ENCODE measurements at places on chromosomes 13 and 19.

GRCh38 chr19:7251494-7251893, 42.7 kb downstream of the INSR start:
- DNase-seq, result no peak

DNA sequence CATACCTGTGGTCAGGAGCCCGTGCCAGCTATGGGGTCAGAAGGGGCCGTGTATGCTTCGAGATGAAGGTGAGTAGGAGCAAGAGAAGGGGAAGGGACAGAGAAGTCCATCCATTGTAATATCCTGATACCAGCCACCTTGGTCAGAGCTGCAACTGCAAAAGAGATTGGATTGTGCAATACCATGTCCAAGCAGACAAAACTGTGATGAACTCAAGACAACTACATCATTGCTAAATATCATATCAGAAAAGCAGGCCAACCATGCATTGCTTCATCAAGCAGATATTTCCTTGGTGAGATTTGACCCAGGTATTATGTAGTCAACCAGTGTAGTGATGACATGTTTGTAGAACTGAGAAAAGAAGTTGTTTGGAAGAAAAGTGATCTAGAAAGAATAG, 12.1 kb downstream of the HNRNPUL1 start:
- no peak for DNase-seq

DNA sequence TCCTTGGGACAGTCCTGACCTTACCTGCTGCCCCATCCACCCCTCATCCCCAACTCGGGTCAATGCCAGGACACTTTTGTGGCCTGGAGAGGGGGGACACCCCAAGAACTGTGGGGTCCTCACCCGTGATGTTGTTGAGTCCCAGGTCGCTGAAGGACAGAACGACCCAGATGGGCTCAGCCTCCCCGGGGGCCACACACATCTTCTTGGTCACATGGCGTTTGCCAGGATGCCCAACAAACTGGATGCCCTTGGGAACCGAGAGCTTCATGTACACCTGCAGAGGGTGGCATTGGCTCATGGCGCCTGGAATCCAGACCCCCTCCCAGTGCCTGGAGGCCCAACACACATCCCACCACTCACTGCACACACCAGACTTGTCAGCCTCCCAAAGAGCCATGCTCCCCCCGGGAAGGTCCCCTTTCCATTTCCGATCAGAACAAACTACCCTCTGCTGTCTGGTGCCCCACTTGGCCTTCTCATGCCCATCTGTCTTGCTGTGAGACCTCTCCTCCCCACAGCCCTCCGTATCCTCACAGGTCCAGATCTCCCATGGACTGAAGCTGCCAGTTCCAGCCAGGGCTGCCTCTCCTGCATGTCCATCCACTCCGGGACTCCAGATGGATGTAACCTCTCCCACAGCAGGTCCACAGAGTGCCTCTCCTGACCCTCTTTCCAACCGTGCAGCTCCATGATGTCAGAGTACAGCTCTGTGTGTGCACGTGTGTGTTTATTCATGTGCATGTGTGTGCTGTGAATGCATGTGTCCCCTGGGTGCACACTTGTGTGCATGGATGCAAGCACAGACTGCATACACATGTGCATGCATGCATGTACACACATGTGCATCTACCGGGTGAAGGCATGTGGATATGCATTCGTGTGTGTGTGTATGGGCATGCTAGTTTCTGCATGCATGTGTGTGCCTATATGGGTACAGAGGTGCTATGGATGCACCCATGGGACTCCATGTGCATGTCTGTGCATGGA, 58.4 kb downstream of the F2RL3 start:
- no peak for DNase-seq

- DNase-seq, result no peak
These were observed 17.5 kb downstream of the TMEM143 start for GRCh38 chr19:48346191-48346590.

DNA sequence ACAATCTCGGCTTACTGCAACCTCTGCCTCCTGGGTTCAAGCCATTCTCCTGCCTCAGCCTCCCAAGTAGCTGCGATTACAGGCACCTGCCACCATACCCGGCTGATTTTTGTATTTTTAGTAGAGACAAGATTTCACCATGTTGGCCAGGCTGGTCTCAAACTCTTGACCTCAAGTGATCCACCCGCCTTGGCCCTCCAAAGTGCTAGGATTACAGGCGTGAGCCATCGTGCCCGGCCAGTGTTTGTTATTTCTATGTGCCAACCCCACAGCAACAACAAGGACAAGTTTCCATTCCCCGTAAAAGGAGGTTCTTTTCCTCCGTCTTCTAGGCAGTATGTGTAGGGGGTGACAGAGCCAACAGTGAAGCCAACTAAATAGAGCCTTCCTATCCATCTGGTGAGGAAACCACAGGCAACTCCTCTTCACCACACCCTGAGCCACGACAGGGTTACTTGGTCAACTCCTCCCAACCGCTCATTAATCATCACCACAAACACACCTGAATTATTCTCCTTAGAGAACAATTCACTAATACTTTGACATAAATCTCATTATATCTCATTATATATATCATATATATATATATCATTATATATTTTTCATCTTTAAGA, 25.5 kb downstream of the FOXO1 start:
- no peak for DNase-seq

DNA sequence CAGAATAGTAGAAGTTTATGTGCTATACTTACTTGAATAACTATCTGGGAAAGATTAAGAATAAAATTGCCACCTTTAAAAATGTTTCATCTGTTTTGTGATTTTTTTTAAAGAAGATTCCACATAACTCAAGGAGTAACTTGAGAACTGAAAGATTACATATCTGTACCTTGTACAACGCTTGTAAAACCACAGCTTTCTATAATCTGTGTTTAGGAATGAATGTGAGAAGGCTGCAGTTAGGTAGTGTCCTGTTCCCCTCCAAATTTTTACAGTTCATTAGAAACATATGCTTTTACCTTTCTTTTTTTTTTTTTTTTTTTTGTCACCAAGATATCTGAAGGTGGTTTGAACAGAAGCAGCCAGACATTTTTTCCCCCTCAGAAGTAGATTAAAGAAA, 312.8 kb upstream of the GPC6 start:
- DNase-seq, result no peak

DNA sequence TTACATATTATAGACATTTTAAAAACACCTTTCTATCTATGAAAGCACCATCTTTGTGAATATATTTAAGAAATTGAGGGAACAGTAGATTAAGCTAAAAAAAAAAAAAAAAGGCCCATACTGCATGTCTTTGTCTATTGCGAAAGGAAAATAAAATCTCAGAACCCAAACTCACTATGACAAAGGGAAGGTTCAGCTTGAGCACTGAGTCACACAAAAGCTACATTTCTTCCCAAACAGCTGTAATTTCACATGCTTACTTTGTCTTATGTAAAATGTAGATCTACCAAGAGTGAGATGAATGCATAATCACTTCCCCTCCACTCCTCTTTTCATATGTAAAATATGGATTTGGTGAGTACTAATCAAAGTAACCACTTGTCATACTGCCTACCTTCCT, 640.1 kb upstream of the KLF12 start:
- no peak for DNase-seq

- no peak for DNase-seq
These were observed 415.2 kb upstream of the SGCG start for GRCh38 chr13:22765547-22765946.

GRCh38 chr19:12843999-12844732, 5.9 kb downstream of the MAST1 start:
- DNase-seq, result no peak

- DNase-seq, result no peak
These were observed 487.6 kb downstream of the COG6 start for GRCh38 chr13:40143106-40143505.

DNA sequence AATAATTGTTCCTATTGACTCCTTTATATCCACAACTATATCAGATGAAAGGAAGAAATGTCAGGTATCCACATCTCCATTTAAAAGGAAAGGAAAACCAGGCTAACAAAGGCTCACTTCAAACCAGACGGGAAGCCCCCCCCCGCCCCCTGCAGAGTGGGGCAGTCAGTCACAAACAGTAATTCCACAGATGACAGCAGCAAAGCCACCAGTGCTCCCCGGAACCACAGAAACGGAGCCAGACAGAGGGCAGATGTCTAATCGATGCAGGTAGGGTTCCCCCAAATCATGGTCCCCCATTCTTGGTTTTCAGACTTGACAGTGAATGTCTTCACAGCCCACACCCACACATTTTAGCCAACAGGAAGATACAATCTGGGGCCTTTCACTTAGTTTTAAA, 100.8 kb downstream of the STK24 start:
- DNase-seq, result no peak

- DNase-seq, result no peak
These were observed 27.8 kb downstream of the ANKRD10 start for GRCh38 chr13:110886870-110887596.

DNA sequence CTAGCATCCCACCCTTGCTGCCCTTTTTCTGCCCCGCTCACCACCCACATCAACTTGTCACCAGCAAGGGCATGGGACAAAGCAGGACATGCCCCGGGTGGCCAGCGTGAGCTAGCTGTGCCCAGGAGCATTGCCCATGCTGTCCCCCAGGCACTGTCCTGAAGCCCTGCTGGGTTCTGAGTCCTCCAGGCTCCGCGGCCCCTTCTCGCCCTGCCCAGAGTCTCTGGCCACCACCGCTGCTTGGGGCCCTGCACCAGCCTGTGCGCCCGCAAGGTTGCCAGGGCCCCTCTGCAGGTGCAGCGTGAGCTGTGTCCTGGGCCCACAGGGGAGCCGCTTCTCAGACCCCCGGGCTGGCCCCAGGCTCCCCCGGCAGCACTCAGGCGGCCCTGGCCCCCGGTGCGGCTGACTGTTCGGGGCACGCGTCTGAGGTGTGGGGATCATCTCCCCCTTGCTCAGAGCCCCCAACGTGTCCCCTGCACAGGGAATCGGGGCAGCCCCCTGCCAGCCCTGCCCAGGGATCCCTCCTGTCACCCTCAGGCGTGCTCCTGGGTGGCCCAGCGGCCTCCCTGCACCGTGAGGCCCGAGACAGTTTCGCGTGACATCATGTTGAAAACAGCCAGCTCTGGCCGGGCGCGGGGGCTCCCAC, 4.1 kb downstream of the CSNK1G2 start:
- no peak for DNase-seq

- no peak for DNase-seq
These were observed 1.9 kb downstream of the TSHZ3 start for GRCh38 chr19:31347354-31347753.

DNA sequence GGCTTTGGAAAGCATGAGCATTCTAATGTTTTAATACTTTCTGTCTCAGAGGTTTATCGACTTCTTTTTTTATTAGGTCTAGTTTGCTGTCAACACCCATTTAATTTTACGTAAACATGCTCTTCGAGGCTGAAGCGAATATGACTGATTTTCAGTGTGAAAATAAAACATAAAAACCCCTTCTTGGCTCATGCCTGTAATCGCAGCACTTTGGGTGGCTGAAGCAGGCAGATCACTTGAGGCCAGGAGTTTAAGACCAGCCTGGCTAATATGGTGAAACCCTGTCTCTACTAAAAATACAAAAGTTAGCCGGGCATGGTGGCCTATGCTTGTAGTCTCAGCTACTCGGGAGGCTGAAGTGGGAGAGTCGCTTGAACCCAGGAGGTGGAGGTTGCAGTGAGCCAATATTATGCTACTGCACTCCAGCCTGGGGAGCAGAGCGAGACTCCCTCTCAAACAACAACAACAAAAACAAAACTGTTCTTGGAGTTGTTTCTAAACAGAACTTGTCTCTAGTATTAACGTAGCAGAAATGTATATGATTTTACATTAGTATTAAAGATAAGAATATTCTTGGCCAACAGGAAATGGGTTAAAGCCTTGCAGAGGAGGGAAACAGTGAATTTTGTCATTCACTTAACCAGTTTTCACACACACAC, 7.1 kb upstream of the IGFL3 start:
- no peak for DNase-seq

- DNase-seq, result no peak
These were observed 27.5 kb downstream of the ZNF507 start for GRCh38 chr19:32372726-32373517.

DNA sequence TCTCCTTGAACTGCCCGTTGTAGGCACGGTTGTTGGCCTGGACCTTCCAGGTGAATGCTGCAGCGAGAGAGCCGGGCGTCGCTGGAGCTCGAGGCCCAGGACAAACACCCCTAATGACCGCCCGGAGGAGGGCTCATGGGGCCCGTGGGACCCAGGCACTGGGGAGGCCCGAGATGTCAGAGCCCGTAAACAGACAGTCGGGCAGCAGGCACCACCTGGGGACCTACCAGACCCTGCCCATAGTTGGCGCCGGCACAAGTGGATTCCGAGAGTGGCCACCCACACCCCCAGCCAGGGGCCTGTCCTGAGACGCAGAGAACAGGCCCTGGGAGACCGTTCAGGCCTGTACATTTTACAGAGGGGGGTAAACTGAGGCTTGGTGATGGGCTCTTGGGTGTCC, 2.4 kb downstream of the ATP8B3 start:
- DNase-seq, result no peak

DNA sequence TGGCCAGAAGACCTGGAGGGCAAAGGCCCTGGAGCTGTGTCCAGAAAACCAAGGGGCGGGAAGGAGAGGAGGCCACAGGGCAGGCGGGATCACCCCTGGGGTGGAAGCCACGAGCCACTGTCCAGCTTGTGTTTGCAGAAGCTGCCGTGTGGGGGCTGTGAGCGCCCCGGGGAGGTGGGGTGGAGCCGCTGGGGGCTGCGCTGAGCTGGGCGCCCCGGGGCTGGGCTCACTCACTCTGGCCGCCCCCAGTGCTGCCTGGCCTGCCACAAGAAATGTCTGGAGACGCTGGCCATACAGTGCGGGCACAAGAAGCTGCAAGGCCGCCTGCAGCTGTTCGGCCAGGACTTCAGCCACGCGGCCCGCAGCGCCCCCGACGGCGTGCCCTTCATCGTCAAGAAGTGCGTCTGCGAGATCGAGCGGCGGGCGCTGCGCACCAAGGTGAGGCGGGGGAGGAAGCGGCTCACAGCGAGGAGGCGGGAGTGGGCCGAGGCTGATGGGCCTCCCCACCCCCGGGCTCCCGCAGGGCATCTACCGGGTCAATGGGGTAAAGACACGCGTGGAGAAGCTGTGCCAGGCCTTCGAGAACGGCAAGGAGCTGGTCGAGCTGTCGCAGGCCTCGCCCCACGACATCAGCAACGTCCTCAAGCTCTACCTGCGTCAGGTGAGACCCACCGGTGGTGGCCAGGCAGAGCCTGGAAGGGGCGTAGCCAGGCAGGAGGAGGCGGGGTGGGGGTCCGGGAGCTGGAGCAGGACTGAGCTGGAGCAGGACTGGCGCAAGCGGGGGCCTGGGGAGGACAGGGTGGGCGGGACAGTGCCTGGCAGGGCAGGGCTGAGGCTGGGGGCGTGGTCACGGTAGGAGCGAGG, 13.6 kb downstream of the POLR2E start:
- DNase-seq, result no peak

DNA sequence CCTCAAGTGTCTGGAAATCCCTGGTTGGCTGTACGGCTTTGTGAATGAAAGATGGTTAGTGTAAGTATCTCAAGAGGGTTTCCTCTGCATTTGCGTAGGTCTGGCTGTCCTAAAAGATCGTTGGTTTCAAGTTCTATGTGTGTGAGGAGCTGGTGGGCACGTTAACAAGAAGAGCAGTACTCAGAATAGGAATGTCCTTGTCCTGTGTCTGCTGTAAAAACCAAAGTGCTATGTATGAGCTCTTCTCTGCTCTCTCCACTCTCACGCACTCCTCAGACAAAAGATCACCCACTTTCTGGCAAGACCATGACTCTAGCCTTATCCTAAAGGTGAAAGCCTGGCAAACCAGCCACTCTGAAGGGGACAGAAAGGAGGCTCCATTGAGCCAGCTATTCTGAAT, 39.1 kb downstream of the USP12 start:
- no peak for DNase-seq

Data from RWPE1 (cell line).